ENCODE measurements at places on chromosomes 1 and 21. TPM values are rescaled to one million over a fixed set of nuclear protein-coding genes. Genes with fewer than 3 reads are reported as not detected.
A peak's percentile ranks its signal among the peaks of the same experiment; 100 is the strongest.

GRCh38 chr1:230682882-230683610 lies 30.9 kb downstream of the AGT start:
- no peaks in the 10 kb centered on the region for H3K27me3 ChIP-seq
- peaks cover 3% of the 10 kb centered on the region for H3K4me1 ChIP-seq
- no peak for DNase-seq
- H3K36me3 ChIP-seq, result peaks cover 36% of the 10 kb centered on the region
- no peak overlapping the region for H3K27ac ChIP-seq

DNA sequence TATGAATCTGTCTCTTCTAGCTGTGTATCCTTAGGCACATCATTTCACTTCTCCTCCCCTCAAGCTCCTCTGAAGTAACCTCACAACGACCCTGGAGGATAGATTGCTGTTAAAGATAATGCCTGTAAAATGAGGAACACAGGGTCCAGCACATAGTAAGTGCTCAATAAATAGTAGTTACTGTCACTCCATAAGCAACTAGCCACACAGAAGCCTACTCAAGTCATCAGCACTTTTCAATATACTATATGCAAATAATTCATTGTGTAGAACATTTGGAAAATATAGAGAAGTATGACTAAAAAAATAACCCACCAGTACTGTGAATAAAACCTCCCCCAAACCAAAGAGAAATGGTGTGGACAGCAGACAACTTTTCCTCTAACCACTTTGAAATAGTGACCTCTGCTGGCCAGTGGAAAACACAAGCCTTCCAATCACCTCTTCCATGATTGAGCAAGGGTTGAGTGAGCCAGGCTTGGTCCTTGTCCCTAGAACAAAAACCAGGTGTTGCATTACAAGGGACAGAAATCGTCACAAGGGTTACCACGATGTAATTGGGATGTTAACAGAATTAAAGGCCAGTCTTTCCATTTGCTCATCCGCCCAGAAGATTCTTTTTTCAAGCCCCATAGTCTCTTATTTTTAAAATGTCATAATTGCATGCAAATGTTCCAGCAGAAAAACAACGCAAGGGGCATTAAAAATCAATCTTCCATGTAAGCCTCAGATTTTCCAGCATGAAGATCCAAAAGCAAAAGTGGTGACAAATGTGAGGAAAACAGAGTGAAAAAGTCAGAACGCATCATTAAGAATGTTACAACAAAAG lies 15.7 kb upstream of the GLIS1 start:
- DNase-seq, result peak; percentile 49
- no peaks in the 10 kb centered on the region for H3K36me3 ChIP-seq
- H3K27ac ChIP-seq, result no peak overlapping the region
- H3K27me3 ChIP-seq, result no peaks in the 10 kb centered on the region
- H3K4me1 ChIP-seq, result no peaks in the 10 kb centered on the region

DNA sequence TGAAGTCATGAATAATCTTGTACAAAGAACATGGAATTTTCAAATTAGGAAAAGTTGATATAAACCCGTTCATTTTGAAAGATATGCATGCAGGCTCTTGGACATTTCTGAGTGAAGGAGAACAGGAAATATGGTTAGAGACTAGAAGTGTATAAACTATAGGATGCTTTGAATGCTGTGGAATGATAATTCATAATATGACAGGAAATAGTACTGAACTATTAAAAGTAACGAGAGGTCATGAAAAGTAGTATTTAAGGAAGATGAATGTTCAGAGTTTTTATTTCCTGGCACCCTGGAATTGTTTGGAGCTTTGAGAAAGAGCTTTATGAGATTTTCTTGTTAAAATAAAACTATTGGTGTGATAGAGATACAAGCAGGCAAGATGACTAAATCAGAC lies 18.7 kb upstream of the CRB1 start:
- H3K27me3 ChIP-seq, result no peaks in the 10 kb centered on the region
- no peak for DNase-seq
- H3K4me3 ChIP-seq, result no peak overlapping the region
- no peak overlapping the region for H3K27ac ChIP-seq
- H3K36me3 ChIP-seq, result no peaks in the 10 kb centered on the region
- no peaks in the 10 kb centered on the region for H3K4me1 ChIP-seq

DNA sequence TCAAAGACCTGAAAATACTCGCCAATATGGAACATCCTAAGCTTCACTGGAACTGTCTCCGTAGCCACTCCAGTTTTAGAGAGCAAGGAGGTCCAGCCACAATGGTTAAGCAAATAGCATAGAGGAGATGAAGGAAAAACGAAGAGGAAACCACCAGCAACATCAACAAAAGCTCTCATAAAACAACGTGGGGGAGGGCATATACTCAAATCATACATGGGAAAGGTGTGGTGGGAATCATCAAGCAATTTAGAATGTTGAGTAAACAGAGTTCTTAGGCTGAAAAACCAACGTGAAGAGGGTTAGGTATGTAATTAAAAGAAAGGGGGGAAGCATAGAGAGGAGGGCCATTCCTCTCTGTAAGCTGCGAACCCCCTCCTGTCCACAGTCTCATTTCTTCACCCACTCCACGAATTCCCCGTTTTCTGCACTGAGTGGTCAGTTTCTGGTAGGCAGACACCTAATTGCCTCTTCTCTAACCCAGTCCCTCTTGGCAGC lies 1.0 kb downstream of the TMEM59 start:
- peaks cover 13% of the 10 kb centered on the region for H3K36me3 ChIP-seq
- peaks cover 44% of the 10 kb centered on the region for H3K4me1 ChIP-seq
- no peak overlapping the region for H3K4me3 ChIP-seq
- DNase-seq, result no peak
- H3K27me3 ChIP-seq, result no peaks in the 10 kb centered on the region

Gene SYCP1
- not detected for total RNA-seq

GRCh38 chr1:198932351-198932991 lies 293.6 kb downstream of the PTPRC start:
- DNase-seq, result peak; percentile 31
- peak overlapping the region; percentile 91 for H3K27ac ChIP-seq
- H3K4me3 ChIP-seq, result peak overlapping the region; percentile 85
- peaks cover 20% of the 10 kb centered on the region for H3K36me3 ChIP-seq
- no peaks in the 10 kb centered on the region for H3K27me3 ChIP-seq

Gene CLCNKB
- not detected for total RNA-seq

GRCh38 chr1:238324211-238324864 lies 433.6 kb upstream of the ZP4 start:
- H3K27ac ChIP-seq, result no peak overlapping the region
- H3K4me3 ChIP-seq, result no peak overlapping the region
- no peaks in the 10 kb centered on the region for H3K36me3 ChIP-seq
- H3K4me1 ChIP-seq, result no peaks in the 10 kb centered on the region

DNA sequence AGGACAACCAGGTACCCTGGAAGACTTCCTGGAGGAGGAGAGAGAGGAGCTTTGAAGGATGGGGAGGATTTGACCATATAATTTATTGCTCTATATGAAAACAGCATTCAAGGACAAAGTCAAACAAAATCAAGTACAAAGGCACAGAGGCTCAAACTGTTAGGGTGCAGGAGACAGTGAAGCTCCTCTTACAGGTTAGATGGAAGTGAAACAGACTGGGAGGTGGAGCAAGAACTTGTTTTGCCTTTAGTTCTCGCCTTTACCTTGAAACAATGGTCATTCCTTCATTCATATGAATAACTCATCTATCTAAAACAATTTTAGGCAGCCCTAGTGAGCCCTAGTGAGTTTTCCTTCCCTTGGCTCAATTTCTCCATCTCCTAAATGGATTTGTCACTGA lies 199.6 kb downstream of the HIVEP3 start:
- peaks cover 38% of the 10 kb centered on the region for H3K4me1 ChIP-seq
- no peaks in the 10 kb centered on the region for H3K36me3 ChIP-seq
- no peak for DNase-seq
- no peaks in the 10 kb centered on the region for H3K27me3 ChIP-seq
- no peak overlapping the region for H3K27ac ChIP-seq
